ENCODE measurements at places on chromosomes 16 and 17. TPM values are rescaled to one million over a fixed set of nuclear protein-coding genes. Genes with fewer than 3 reads are reported as not detected.

Gene ITGAL
- 6.6 TPM for polyA plus RNA-seq

Gene MYL4
- polyA plus RNA-seq: 4.8 TPM

Gene TLCD3B
- 0.79 TPM for polyA plus RNA-seq

Gene CYB5D1
- polyA plus RNA-seq: 21.2 TPM
